ENCODE measurements at places on chromosomes 7 and 10. TPM values are rescaled to one million over a fixed set of nuclear protein-coding genes. Genes with fewer than 3 reads are reported as not detected.

Gene MYH16
- not detected for total RNA-seq

Gene GOLGA7B
- 5.9 TPM for total RNA-seq

Gene ACTL6B
- 0.55 TPM for total RNA-seq

Gene SLC18A3
- not detected for total RNA-seq

Gene SLC26A5
- 0.14 TPM for total RNA-seq

Gene ZNF804B
- 1.1 TPM for total RNA-seq

GRCh38 chr7:30472784-30473775, 5.5 kb downstream of the NOD1 start:
- H3K4me1 ChIP-seq = peaks cover 22% of the 10 kb centered on the region
- no peak for DNase-seq
- H3K27me3 ChIP-seq = no peaks in the 10 kb centered on the region
- H3K27ac ChIP-seq = no peak overlapping the region
- H3K36me3 ChIP-seq = no peaks in the 10 kb centered on the region

DNA sequence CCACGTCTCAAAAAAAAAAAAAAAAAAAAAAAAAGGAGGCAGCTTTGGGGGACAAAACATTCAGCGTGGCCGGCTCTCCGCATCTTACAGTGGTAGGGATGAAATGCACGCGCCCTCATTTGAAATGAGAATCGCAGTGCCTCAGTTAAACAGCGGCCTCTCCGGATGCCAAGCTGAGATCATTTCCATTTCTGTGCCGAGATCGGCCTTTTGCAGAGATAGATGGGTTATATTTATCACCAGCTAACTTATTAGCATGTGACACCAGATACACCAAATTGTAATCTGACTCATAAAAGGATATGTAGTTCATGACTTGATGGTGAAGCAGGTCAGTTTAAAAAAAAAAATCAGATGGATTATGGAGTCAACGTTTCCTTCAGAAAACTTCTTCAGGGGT, 138.7 kb downstream of the CUX1 start:
- H3K27ac ChIP-seq = no peak overlapping the region
- no peak for DNase-seq
- no peaks in the 10 kb centered on the region for H3K36me3 ChIP-seq

DNA sequence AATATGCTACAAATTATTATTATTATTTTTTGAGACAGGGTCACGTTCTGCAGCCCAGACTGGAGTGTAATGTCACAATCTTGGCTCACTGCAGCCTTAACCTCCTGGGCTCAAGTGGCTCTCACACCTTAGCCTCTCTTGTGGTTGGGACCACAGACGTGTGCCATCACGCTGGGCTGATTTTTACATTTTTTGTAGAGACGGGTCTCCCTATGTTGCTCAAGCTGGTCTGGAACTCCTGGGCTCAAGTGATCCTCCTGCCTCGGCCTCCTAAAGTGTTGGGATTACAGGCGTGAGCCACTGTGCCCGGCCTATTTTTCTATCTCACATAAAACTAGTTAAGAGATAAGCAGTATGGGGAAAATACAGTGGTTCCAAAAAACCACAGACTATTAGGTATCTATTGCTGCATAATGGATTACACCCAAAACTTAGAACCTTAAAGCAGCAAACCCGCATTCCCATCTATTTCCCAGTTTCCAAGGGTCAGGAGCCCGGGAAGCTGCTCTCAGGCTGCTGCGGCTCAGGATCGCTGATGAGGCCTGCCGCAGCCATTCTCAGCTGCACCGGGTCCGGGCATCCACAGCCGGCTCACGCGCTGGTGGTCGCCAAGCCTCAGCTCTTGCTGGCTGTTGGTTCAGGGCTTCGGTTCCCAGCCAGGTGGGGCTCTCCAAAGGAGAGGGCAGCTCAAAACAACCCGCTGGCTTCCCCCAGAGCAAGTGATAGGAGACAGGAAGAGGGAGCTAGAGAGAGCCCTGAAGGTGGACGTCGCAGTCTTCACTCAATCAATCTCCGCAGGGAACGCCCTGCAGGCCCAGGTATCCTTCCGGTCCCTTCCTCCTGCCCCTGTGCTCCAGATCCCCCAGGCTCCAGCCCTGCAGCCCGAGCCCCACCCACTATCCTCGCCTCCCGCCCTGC, 128.2 kb downstream of the UBE2H start:
- H3K36me3 ChIP-seq = no peaks in the 10 kb centered on the region
- H3K4me3 ChIP-seq = peak overlapping the region; percentile 71
- peak overlapping the region; percentile 75 for H3K27ac ChIP-seq
- no peaks in the 10 kb centered on the region for H3K4me1 ChIP-seq
- no peak for DNase-seq

DNA sequence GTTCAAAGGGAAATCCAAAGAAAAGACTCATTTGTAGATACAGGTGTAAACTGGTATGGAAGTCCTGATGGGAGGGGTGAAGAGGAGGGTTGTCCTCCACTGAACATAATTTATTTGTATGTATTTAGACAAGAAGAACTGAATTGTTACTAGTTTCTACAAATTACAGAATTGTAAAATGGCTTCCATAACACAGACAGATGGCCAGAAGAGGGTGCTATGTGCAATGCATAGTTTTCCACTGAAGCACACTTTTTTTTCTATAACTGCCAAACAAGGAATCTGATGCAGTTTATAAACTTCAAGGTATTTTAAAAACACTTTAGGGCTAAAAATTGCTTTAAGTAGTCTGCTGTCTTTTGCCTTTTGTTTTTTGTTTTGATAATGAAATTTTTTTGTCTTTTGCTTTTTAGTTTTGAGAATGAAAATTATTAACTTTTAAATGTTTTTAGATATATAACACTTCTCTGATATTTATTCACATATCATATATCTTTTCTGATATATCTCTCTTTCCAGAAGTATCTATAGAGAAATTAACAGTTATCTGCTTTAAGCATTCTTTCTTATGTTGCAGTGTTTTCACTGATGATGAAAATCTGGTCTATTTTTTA, 58.5 kb downstream of the PHYHIPL start:
- no peaks in the 10 kb centered on the region for H3K4me1 ChIP-seq
- H3K27me3 ChIP-seq = no peaks in the 10 kb centered on the region
- H3K27ac ChIP-seq = no peak overlapping the region
- H3K4me3 ChIP-seq = no peak overlapping the region

DNA sequence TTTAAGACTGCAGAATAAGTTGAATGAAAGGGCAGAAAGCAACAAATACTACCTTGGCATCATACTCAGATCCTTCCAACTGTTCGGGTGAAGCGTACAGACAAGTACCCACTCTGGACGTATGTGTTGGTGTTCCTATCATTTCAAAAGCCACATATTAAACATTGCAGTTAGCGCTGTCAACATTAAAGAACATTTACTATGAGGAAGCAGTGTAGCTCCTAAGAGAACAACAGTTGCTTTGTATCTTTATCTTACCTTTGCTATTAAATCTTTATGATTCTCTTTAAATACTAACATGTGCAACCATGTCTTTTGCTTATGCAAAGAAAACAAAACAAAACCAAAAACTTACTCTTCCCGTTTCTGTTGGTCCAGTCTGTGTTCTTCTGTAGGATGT, 2.6 kb upstream of the ANKRD61 start:
- peaks cover 50% of the 10 kb centered on the region for H3K36me3 ChIP-seq
- H3K27ac ChIP-seq = no peak overlapping the region
- no peak overlapping the region for H3K4me3 ChIP-seq

- H3K4me3 ChIP-seq = no peak overlapping the region
- no peaks in the 10 kb centered on the region for H3K27me3 ChIP-seq
- no peak for DNase-seq
- no peak overlapping the region for H3K27ac ChIP-seq
- no peaks in the 10 kb centered on the region for H3K36me3 ChIP-seq
These were observed 10.6 kb upstream of the TSPAN14 start for GRCh38 chr10:80443531-80443974.

DNA sequence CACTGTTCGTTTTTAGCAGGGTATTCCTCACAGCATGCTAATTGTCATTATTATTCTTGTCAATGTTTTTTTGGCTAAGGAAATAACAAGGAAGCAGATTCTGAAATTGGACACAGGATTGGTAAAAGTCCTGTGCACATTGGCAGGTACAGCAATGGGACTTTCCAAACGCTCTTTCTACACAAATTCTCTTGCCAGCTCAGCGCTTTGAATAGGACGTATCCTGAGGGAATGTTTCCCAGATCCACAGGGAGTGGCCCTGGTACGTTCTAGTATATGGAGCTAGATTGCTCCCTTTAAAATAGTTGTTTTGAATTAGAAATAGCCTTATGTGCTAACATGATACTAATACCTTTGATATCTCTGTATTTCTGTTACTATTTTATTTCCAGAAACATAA, 82.8 kb upstream of the GRB10 start:
- DNase-seq = no peak
- H3K4me3 ChIP-seq = no peak overlapping the region
- H3K4me1 ChIP-seq = peaks cover 8% of the 10 kb centered on the region
- H3K36me3 ChIP-seq = no peaks in the 10 kb centered on the region

- no peaks in the 10 kb centered on the region for H3K36me3 ChIP-seq
- DNase-seq = peak; percentile 11
- H3K4me1 ChIP-seq = no peaks in the 10 kb centered on the region
- H3K27me3 ChIP-seq = no peaks in the 10 kb centered on the region
These were observed 95.0 kb downstream of the CNOT4 start for GRCh38 chr7:135414850-135415439.

DNA sequence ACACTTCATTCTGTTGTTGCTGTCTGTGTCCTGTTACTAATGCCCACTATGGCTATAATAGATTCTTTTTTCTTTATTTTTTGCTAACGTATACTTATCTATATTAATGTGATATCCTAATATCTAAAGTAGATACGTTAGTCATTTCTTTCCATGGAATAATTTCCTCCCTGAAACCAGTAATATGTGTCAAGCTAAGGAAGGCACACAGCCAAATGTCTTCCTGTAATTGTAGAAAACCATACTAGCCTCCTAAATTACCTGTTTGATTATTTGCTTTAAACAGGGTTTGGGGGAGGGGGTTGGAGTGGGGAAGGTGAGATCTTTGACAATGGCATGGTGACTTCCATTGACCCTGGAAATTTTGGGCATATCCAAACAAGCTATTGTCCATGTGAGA, 56.4 kb downstream of the THNSL1 start:
- no peak for DNase-seq
- no peaks in the 10 kb centered on the region for H3K27me3 ChIP-seq
- H3K36me3 ChIP-seq = no peaks in the 10 kb centered on the region
- no peaks in the 10 kb centered on the region for H3K4me1 ChIP-seq

DNA sequence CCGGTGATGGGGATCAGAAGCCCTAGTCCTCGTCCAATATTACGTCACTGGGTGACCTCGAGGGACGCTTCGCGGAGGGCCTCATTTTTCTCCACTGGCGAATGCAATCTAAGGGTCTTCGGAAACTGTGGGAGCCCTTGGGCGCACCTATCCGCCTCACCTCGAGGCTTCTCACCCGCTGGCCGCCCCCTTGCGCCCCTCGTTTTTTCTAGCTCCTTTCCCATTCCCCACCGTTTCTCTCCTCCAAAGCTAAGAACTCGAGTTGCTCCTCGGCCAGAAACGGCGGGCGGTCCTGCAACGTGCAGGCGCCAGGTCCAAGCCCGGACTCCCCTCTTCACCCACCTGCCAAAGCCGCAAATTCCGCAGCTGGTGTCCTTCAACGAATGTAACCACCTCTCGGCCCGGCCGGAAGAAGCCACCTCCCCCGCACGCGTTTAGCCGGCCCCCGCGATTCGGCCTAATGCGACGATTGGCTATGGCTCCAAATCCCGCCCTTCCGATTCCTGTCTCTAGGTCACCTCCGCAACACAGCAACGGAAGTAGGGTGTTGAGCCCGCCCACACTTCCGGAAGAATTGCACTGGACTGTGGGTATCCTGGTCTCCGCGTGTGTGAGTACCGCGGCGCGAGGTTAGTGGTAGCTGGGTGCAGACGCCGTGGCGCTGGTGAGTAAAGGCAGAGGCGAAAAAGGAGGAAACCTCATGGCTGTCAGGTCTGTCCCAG, at the start of the genes ATP5MK and PDCD11:
TSS of gene ATP5MK (minus strand) at position 409 of the 722 bp plus-strand sequence. CDS start 4,018 bp downstream, outside the sequence.
TSS of gene PDCD11 (plus strand) at position 560 of the 722 bp plus-strand sequence. CDS start 1,801 bp downstream, outside the sequence.
- peak; percentile 97 for DNase-seq
- peaks cover 25% of the 10 kb centered on the region for H3K4me1 ChIP-seq
- H3K36me3 ChIP-seq = peaks cover 12% of the 10 kb centered on the region
- peak within 1 kb of the TSS; percentile 82 for H3K27ac ChIP-seq
- H3K4me3 ChIP-seq = peak within 1 kb of the TSS; percentile 66
- no peaks in the 10 kb centered on the region for H3K27me3 ChIP-seq

DNA sequence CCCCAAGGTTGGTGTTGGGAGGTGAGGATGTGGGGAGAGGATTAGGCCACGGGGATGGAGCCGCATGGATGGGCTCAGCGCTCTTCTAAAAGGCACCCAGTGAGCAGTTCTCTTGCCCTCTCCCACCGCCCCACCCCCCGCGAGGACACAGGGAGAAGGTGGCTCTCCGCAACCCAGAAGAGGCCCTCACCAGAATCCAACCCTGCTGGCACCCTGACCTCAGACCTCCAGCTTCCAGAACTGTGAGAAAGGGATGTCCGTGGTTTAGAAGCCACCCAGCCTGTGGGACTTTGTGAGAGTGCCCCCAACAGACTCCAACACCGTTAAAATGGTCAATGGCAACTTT, 242.8 kb upstream of the PPP2R2D start:
- no peaks in the 10 kb centered on the region for H3K4me1 ChIP-seq
- no peak for DNase-seq
- H3K27me3 ChIP-seq = no peaks in the 10 kb centered on the region
- no peak overlapping the region for H3K4me3 ChIP-seq

DNA sequence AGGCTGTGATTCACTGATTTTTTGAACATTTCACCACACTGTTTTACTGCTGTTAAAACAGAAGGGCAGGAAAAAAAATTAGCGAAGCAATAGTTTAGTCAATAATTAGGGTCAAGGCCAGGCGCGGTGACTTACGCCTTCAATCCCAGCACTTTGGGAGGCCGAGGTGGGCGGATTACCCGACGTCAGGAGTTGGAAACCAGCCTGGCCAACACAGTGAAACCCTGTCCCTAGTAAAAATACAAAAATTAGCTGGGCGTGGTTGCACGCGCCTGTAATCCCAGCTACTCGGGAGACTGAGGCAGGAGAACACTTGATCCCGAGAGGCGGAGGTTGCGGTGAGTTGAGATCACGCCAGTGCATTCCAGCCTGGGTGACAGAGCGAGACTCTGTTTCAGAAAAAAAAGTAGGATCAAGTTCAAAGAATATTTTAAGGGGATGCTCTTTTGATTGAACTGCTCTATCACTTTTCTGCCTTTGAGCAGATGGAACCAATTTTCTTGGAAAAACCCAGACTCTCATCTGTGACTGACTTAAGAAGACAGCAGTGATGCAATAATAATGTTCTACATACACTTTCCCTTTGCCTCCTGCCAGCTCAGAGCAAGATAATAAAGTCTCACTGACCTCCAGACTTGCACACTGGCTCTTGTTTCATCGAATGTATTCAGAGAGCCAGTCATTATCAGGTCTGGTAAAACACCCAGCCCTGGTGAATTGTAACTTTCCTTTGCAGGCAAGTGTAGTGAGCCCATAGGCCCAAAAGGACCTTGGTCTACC, 1.6 kb upstream of the PPA1 start:
- no peak for DNase-seq
- no peak overlapping the region for H3K4me3 ChIP-seq

GRCh38 chr7:585229-585711, 65.6 kb upstream of the PDGFA start:
- H3K4me3 ChIP-seq = no peak overlapping the region
- no peaks in the 10 kb centered on the region for H3K36me3 ChIP-seq
- H3K27me3 ChIP-seq = no peaks in the 10 kb centered on the region
- DNase-seq = no peak
- no peaks in the 10 kb centered on the region for H3K4me1 ChIP-seq

Data from pancreas (tissue), 10 donors.